ENCODE measurements at places on chromosomes 12 and 14.

- no peak for DNase-seq
Observed at GRCh38 chr12:111040690-111041089, 120.3 kb upstream of the MYL2 start.

- DNase-seq: no peak
Observed at GRCh38 chr12:103903993-103904392, 26.2 kb upstream of the HSP90B1 start.

GRCh38 chr14:20627346-20628027 lies 14.0 kb downstream of the OR6S1 start:
- no peak for DNase-seq

DNA sequence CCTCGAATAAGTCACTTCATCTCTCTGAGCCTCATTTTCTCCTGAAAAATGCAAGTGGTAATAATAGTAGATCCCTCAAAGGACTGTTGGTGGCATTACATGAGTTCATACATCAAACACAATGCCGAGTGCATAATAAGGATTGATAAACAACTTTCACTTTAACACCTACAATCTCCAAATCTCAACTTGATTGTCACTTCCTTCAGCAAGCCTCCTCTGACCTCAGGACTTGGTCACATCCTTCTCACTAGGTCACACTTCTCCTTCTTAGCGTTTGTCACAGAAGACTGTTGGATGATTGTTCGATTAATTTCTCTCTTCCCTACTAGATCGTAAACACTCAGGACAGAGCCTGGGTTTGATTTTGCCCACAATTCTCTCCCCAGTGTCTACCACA lies 7.9 kb upstream of the PRKAB1 start:
- DNase-seq: no peak

- DNase-seq: no peak
Observed at GRCh38 chr14:61478971-61479473, 157.6 kb downstream of the PRKCH start.

- no peak for DNase-seq
Observed at GRCh38 chr12:92136965-92137721, 8.5 kb downstream of the BTG1 start.

DNA sequence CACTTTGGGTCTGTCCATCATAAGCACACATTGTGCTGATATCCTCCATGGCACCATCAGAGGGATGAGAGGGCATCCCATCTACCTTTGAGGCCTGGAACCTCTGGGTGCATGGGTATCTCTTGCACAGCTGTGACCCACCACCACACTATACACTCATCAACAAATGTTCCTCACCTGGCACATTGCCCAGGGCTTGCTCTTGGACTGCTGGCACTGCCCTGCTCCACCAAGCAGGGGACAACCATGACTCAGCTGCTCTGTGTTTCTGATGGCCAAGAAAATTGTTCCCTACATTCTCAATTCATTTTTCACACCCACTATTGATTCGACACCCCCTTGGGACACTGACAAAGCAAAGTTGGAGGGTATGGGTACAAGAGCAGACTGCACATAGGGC lies 155.5 kb downstream of the PTPRO start:
- no peak for DNase-seq

DNA sequence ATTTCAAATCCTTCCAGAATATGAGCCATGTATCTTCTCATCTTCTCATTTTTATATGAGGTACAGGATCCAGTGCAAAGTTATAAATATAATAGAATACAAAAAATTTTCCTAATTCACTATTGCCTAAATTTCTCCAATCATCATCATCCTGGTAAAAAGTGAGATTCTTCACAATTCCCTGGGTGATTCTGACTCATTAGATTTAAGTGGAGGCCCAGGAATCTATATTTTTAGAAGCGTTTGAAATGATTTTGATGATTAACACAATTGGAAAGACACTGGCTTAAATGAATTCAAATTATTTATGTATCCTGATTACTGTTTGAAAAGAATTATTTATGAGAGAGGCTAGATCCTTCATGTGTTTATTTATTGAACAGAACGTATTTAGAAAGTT lies 380.3 kb upstream of the PDE3A start:
- no peak for DNase-seq

- DNase-seq: no peak
Observed at GRCh38 chr12:132649226-132649945, 30.8 kb downstream of the P2RX2 start.

- no peak for DNase-seq
Observed at GRCh38 chr14:83023369-83023768, 1489.7 kb upstream of the SEL1L start.

DNA sequence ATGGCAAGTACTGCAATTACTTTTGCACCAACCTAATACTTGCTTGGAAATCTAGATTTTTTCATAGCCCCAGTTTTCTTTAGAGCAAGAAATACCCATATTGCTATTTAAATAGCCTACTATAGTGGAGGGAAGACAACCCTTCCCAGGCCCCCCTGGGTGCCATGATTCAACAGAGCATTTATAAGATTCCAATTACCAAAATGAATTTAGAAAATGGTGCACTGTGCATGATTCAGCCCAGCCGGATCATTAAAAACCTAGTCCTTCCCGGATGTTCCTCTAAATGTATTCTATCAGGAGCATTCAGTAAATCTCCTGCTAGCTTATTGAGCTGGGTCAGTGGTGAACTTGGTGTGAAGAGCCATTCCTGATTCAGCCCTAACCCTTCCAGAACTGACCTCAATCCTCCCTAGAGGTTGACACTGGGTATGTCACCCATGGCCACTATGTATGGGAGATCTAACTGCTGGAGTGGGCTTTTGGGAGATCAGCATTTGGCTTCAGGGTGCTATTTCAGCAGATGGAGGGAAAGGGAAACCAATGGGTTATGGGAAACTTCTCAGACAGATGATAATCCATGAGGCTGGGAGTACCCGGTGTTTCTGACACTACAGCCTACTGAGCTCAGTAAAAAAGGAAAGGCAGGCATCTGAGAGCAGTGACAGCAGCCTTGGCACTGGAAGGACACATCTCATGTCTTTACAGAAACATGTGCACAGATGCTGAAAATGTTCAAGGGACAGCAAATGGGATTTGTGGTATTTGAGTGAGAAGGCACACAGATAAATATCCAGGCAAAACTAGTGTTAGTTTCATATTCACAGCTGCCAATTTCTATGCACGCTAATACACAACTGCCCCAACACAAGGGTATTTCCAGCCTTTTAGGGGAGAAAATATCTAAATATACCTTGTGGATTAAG lies 258.9 kb downstream of the DPF3 start:
- no peak for DNase-seq

- DNase-seq: no peak
Observed at GRCh38 chr12:47408171-47408871, 297.5 kb downstream of the RPAP3 start.

All from SW 1271 (cell line).